ENCODE measurements at places on chromosomes 3 and 15.

DNA sequence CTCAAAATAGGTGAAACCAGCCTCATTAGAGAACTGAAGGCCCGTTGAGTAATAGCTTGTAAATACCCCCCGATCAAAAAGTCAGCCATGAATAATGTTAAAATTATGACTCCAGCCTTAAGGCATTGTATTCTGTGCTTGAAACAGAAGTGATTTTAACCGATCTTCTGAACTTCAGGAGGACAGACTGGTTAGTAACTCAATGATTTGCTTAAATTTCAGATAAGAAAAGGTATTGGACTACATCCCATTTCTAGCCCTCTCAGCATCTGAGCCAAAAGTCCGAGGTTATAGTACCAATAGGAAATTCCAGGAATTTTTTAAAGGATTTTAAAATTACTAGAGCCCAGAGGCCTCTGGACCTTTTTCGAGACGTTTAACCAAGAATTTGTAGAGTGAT lies 67.7 kb upstream of the FGF12 start:
- no peak for DNase-seq

DNA sequence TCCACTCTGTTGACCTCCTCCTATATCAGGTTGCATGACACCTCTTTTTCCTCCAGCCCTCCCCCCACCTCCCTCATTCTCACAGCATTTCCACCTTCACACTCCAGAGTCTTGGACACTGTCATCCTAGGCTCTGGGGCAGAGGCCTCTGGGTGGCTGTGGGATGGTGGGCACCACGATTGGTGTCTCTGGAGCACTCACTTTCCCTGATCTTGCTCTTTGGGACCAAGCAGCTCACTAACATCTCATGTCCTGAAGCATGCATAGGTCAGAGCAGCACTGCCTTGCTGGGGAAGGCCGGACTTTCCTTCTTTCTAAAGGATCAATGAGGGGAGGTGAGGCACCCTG lies 14.9 kb downstream of the ZBTB47 start:
- DNase-seq, result no peak

- DNase-seq, result no peak
These were observed 551 bp downstream of the PML start for GRCh38 chr15:73994912-73995622.

DNA sequence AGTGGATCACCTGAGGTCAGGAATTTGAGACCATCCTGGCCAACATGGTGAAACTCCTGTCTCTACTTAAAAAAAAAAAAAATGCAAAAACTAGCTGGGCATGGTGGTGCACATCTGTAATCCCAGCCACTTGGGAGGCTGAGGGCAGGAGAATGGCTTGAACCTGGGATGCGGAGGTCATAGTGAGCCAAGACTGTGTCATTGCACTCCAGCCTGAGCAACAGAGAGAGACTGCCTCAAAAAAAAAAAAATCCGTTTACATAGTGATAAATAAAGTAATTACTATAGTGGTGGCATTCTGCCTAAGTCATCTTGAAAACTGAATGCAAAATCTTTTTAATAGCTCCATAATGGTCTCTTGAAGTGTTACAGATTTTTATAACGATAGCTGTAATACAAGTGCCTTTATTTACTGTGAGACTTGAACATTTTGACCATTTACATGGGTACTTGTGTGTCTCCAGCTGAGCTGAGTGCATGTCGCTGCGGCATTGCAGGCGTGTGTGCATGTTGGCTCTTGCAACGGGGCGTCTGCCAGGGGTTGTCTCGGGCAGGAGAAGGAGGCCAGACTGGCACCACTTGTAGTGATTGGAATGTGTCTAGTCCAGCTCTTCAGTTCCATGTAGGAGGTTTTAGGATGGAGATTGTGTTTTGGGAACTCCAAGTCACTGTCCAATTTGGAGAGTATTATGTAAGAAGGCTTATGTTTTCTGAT lies 111.9 kb downstream of the IGF1R start:
- DNase-seq, result no peak

GRCh38 chr3:155307183-155307582 lies 13.7 kb upstream of the STRIT1 start:
- DNase-seq, result no peak

DNA sequence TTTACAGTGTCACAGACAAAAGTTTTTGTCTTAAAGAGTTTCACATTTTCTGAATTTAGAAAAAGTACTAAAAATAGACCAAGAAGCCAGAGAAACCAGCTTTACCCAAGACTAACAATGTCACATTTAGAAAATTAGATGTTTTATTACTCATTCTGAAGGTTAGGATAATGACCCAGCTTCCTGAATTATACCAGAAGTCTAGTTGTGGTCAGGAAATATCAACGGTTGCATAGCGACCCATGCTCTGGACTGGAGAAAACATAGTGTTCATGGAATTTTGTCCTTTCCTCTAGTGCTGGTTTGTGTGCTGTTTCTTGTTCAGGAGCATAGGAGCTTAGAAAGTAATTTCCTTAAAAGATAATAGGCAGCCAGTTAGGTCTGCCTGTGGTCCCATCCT lies 59.0 kb downstream of the DPPA2 start:
- DNase-seq, result no peak

DNA sequence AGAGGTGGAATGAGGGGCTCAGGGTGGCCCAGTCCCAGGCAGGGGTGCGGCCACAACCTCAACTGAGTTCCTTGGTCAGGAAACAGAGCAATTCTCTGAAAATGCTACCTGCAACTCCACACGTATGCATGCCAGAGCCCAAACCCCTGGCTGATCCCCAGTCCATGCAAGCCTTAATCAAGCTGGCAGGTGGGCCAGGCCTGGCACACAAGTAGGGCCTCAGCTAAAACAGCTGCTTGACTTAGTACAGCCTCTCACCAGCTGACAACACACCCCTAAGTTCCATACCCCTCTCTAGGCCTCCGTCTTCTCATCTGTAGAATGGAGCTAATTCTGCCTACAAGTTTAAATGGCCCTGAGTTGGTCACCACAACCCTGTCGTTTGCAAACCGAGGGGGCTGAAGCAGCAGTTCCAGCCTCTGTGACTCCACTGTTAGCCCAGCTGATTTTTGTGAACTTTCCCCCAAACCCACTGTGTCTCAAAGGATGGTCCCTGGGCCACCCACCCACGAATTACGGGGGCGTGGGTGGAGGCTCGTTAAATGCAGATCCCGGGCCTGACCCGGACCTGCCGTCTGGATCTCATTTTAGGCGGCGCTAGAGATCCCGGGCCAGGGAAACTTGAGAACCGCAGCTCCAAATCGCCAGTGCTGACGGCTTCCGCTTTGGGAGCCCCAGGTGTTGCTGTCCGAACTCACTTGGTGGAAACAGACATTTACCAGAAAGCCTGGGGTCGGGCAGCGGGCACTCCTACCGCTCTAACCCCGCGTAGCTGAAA lies 927 bp downstream of the CHDH start:
- no peak for DNase-seq

DNA sequence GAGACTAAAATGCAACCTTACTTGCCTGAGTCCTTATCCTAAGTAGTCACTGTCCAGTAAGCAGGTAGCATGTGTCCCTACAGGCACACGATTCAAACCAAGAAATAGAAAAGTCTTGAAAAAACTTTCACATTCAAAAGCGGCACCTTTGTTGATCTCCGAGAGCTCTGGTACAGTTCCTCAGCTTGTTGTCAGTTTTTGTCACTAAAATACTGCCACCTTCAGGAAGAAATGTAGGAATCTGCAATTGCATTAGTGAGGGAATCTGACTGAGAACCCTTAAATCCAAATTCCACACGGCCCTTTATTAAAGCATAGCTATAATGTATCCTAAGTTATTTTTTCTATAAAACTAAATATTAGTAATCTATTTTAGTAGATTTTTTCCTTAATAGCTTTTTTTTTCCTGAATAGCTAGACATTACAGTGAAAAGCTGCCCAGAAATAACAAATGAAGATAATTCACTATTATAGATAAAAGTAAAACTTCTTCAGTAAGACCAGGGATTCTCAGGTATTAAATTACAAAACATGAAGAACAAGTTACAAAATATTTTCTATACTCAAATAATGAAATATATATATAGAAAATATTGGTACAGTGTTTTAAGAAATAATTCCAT lies 44.0 kb downstream of the CCDC54 start:
- no peak for DNase-seq

- DNase-seq, result no peak
These were observed at the start of gene CAND2 for GRCh38 chr3:12796171-12797123. TSS of gene CAND2 (plus strand) at chr3:12796680. CDS start at chr3:12796721, 41 bp downstream.

GRCh38 chr3:116442331-116443021 lies 2.8 kb downstream of the LSAMP start:
- DNase-seq, result no peak

GRCh38 chr3:169790687-169791429 lies 17.7 kb downstream of the MYNN start:
- no peak for DNase-seq

DNA sequence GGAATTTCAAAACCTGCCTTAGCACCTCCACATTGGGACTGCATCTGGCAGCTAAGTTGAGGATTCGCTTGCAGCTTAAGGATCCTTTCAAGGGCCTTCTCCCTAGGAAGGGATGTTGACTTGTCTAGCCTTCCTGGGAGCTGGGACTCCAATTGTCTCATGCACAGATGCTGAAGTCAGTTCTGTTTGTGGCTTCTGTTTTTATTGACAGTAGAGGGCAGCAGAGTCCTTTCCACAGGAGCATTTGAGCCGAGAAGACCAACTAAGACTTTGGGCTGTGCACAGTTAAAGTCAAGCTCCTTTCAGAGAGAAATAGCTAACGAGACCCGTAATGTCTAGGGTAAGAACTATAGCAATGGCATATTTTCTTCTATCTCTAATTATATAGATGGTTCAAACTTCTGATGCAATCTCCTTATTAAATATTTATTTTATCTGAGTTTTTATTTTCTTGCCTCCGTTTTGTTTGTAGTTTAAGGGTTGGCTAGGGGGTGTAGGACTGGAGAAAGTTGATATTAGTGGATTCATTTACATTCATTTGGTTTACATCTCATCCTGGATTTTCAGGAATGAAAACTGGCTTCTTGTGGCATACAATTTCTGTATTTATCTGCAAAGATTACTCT lies 59.7 kb upstream of the KBTBD8 start:
- DNase-seq, result no peak

GRCh38 chr3:69240651-69241568 lies 118.5 kb upstream of the LMOD3 start:
- no peak for DNase-seq

GRCh38 chr3:30864836-30865235 lies 29.6 kb downstream of the GADL1 start:
- DNase-seq, result no peak

- no peak for DNase-seq
These were observed 103.4 kb downstream of the IGF1R start for GRCh38 chr15:98751767-98752166.

DNA sequence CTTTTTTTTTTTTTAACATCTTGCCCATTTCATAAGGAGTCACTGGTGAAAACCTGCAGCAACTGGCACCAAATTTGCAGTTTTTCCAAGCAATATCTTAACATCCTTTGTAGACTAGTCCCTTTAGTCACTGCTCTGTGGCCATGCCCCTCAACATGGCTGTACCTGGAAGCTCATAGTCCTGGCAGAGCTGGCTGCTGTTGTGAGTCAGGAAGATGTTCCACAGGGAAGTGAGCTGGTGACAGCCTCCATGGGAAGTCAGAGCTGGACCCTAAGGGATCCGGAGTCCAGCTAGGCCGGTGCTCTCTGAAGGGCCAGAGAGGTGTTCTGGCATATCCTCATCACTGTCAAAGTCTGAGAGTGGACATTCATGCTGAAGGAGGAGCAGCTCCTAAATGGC lies 99.3 kb upstream of the ZBED2 start:
- no peak for DNase-seq

- DNase-seq, result no peak
These were observed at the start of gene COL6A5 for GRCh38 chr3:130345487-130346079. TSS of gene COL6A5 (plus strand) at chr3:130345672. CDS start at chr3:130373639, 27,967 bp downstream.

DNA sequence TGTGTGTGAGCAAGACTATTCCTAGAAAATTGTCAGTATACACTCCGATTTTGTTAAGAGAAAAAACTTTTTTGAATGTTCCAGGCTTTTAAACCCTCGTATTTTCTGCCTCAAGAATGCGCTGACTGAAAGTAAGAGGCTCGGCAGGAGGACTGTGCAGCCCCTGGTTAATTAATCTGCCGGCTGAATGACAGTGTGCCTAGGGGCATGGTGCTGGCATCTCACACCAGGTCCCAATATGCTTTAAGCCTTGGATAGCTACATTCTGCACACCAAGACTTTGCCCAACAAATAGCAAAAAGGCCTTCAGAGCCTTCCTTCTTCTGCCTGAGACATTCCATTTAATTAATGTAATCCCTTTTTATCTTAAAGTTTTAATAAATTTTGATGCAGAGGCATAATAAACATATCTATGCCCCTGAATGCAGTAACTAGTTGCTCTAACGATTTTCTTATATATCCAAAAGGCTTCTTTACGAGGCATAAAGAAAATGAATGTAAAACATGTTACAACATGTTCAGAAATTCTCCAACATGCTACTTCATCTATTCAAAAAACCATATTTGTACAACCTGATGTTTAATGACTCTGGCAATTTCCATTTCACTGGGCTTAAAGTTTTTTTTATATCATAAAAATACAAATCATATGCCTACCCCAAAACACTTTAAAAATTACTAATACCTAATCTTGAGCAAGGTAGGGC lies 37.9 kb downstream of the DPH6 start:
- DNase-seq, result no peak

DNA sequence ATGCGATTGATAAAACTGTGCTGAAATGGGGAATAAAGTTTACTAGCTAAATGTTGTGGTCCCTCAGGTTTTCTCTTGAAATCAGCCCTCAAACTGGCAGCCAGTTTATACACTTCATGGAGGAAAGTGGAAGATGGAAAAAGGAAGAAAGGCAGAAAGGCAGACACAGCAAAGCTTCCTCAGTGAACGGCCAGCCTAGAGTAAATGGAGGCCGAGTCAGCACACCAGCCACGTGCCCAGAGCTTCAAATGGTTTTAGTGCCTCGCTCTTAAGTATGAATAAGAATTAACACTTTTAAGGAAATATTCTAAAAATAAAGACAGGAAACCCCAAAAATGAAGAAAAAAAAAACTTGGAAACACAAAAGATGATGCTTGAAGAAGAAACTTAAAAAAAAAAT lies 48.3 kb downstream of the GNB4 start:
- DNase-seq, result no peak

- DNase-seq, result no peak
These were observed 11.5 kb downstream of the GATA2 start for GRCh38 chr3:128481438-128481942.
